Activated T-helper 1 cell treated with Interleukin-2 at 50 U/mL for 16 hours (primary cell): ENCODE measurements at places on chromosomes 6 and 20.

DNA sequence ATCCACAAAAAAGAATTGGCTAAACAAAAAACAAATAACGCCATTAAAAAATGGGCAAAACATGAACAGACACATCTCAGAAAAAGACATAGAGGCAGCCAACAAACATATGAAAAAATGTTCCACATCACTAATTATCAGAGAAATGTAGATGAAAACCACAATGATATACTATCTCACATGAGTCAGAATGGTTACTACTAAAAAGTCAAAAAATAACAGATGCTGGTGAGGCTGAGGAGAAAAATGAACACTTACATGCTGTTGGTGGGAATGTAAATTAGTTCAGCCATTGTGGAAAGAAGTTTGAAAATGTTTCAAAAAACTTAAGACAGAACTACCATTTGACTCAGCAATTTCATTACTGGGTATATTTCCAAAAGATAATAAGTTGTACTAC is 430.1 kb upstream of the JAG1 start:
- DNase-seq = no peak

- DNase-seq = no peak
These were observed 15.4 kb upstream of the SNHG17 start for GRCh38 chr20:38450412-38450975.

GRCh38 chr20:49990271-49990720 is 7.5 kb downstream of the SNAI1 start:
- no peak for DNase-seq

DNA sequence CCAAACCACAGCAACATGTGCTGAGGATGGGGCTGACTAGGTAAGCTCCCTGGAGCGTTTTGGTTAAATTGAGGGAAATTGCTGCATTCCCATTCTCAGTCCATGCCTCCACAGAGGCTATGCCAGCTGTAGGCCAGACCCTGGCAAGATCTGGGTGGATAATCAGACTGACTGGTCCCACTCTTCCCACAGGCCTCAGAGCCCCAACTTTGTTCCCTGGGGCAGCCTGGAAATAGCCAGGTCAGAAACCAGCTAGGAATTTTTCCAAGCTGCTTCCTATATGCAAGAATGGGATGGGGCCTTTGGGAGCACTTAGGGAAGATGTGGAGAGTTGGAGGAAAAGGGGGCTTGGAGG is 1.5 kb upstream of the VEGFA start:
- no peak for DNase-seq

GRCh38 chr6:46270336-46270735 is 99.6 kb upstream of the ENPP5 start:
- no peak for DNase-seq

DNA sequence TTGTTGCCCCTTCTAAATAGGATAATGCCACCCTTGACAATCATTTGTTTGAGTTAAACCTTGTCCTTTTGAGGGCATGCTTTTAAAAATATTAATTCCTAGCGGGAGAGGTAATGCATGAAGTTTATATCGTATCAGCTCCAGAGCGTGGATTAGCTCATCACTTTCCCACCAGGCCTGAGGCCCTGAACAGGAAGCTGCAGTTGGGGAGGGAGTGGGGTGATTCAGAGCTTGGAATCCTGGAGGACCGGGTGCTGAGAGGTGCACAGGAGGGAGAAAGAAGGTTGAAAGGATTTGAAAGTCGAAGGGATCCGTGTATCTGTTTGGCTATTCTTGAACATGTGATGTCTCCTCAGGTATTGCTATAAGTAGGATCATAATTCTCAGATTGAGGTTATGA is 25.0 kb downstream of the ZDHHC14 start:
- no peak for DNase-seq

GRCh38 chr20:43667341-43668132 is 623 bp downstream of the MYBL2 start:
- no peak for DNase-seq

GRCh38 chr20:9574181-9574580 is 59.8 kb downstream of the LAMP5 start:
- no peak for DNase-seq

GRCh38 chr6:167907837-167908681 is 81.3 kb downstream of the AFDN start:
- no peak for DNase-seq

- DNase-seq = no peak
These were observed 64.4 kb downstream of the SULF2 start for GRCh38 chr20:47720636-47721427.

- no peak for DNase-seq
These were observed 92.4 kb upstream of the EYS start for GRCh38 chr6:65799389-65799788.

DNA sequence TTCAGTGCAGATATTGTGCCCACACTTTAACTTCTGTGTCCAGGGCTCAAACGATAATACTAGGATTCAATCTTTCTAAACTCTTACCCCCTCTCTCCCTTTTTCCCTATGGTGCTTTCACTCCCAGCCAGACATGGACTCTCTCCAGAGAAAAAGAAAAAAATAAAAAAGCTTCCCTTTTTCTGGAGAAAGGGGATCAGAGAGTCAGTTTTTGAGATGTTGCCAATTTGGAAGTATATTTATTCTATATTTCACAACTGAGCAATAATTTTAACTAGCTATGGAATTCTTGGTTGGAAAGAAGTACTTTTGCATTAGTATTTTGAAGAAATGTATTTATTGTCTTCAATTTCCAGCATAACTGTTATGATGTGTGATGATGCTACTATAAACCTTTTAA is 72.2 kb upstream of the ZFP64 start:
- no peak for DNase-seq

DNA sequence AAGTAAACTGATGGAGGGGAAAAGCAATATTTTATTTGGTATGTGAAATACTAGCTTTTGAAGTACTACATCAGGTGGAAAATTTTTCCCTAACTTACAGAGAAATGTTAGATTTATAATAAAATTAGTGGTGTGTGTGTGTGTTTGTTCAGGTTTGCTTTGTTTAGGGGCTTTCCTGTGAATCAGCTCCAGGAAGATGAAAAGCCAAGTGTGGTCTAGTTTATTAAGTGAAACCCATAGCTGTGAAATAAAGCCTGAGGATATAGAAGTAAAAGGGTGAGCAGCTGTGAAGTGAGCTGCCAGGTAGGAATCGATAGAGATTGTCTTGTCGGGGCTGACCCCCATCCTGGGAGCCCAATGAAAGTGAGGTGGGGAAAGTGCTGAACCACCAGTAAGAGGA is 347.6 kb upstream of the IMPG1 start:
- no peak for DNase-seq

DNA sequence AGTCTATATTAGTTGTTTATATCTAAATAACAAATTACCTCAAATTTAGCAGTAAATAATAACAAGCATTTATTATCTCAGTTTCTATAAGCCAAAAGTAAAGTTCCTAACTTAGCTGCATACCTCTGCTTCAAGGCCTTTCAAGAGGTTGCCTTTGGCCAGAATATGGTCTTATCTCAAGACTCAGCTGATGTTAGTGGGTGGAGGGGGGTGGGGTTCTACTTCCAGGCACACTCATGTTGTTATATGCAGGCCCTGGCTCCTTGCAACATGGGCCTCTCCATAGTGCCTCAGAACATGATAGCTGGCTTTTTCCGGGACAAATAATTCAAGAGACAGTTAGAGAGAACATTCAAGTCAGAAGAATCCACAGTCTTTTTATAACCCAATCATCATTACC is 266.0 kb downstream of the ADGRB3 start:
- no peak for DNase-seq

- DNase-seq = no peak
These were observed 15.7 kb upstream of the BHLHE23 start for GRCh38 chr20:63022501-63022900.

GRCh38 chr6:167665698-167666330 is 160.9 kb upstream of the AFDN start:
- DNase-seq = no peak

DNA sequence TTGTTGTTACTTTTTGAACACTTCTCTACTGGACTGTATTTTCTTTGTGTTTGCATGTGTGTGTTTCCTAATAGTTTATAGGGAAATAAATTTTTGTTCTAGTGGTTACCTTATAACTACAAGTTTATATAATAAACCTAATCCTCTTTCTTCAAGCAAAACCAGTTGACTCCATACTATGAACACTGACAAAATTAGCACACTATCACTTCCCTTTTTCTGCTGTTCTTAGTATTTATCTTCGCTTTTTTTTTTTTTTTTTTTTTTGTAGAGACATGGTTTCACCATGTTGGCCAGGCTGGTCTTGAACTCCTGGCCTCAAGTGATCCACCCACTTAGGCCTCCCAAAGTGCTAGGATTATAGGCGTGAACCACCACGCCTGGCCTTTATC is 25.0 kb upstream of the C6orf62 start:
- no peak for DNase-seq

DNA sequence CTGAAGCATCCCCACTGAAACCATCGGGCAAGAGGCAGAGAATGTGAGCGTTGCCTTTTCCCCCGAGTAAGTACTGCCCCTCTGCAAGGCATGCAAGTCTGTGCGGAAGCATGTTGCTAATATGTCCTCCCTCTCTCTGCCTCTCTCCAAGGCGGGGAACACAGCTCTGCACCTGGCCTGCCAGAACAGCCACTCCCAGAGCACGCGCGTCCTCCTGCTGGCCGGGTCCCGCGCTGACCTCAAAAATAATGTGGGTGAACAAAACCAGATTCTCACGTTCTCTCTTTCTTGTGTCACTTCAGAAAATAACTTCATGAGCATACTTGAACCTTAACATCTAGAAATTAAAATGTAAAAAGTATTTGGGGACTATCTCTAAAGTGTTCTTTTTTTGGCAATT is 26.4 kb downstream of the LYRM2 start:
- no peak for DNase-seq

DNA sequence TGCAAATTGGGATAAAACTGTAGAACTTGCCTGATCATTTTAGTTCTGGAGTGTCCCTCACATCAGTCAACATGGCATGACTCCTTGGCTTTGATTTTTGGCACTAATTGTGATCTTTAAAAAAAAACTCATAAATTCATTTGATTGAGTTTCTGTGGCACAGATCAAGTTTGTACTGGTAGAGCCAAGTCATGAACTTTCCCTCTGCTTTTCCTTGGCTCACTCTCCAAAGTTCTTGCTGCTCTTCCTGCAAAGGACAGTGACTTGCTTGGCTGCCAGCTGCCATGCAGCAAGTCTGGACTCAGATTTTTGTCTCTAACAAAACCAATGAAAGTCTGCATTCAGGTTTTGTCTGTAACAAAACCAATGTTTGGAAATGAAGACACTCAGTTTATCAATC is 115.5 kb downstream of the RFX6 start:
- no peak for DNase-seq

DNA sequence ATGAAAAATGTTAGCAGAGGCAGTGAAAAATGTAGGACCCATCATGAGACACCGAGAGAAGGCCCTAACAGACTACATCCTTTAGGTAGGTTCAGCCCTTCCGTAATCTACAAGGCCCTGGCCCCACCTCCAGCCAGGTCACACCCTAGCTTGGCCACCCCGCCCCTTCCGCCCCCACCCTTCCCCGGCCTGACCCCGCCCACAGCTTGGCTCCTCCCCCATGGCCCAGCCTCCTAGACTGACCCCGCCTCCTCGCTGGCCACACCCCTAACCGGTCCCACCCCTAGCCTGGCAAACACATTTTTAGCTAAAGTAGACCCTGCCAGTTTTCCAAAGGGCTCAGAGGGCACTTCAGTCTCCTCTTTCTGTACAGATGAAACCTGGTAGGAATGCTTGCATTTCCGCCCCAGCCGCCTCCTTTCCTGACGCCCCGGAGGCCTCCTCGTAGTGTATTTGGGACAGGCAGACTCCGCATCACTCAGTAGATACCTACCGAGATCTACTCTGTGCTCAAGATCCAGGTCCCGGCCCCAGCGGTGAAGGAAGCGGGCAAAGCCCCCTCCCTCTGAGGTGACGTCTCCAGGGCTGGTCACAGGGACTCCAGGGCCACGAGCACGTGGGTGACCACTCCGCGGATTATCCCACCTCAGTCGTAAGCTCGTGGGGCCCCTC is 443.5 kb downstream of the PREX1 start:
- no peak for DNase-seq

GRCh38 chr6:161903584-161904212 is 629.8 kb upstream of the AGPAT4 start:
- DNase-seq = no peak

GRCh38 chr20:14291502-14291901 is 45.9 kb downstream of the FLRT3 start:
- no peak for DNase-seq

DNA sequence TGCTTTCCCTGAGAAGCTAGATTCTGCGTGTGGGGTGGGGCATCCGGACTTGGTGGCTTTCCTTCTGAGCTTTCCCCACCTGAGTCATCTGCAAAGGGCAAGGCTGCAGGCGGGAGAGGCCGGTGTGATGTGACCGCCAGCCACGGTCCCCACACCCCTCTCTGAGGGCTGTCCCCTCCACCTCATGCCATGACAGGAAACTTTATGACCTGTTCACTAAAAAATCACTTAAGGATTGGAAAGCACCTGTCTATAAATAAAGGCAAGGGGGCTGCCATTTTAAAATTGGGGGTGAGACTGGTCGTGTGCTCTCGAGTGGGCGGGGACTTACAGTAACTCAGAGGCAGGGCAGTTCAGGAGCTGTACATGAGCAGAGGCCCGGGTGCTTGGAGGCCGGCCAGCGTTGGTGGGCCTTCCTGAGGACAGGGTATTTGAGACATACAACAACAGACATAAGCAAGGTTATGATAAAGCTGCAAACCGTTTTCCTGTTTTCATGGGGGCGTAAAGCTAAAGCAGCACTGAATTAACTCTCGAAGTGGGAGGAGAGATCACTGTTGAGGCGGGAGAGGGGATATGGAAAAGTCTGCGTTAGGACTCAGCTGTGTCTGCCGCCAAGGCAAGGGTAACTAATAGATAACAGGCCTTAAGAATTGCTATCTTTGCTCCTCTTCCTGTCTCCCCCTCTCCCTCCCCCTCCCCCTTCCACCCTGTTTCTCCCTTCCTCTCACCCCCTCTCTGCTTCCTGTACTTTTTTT is 16.1 kb upstream of the SERPINB1 start:
- DNase-seq = peak; percentile 53

DNA sequence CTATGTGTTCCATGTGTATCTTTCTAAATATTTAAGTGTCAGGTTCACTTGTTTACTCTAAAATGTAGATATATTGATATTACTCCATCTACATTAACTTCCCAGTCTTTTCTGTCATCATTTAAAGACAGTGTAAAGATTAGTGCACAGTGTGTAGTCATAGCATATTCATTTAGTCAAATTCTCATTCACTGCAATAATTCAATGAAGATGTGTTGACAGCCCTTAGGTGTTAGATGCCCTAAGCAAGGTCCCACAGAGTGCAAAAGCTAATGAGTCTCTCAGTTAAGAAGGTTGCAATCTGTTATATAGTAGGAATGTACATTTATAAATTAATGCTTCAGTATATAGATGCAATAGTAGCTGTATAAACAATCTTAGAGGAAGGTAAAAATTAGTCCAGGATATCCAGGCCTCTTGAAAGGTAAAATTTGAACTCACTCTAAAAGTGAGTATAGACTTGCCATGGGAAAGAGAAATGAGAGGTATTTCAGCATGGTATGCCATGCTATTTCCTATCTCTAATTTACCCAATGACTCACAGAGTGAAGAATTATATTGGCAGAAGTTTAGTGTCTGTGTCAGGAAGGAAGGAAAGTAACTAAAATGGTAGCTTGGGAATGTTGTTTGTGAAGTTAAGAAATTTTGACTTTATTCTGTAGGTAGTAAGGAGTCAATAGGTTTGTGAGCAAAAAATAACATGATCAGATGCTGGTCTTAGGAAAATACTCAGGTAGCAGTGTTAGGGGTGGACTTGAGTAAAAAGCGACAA is 969.9 kb upstream of the CITED2 start:
- DNase-seq = no peak

GRCh38 chr6:141248021-141248799 is 884.5 kb upstream of the GJE1 start:
- no peak for DNase-seq
